ENCODE measurements at places on chromosomes 5 and 9.

DNA sequence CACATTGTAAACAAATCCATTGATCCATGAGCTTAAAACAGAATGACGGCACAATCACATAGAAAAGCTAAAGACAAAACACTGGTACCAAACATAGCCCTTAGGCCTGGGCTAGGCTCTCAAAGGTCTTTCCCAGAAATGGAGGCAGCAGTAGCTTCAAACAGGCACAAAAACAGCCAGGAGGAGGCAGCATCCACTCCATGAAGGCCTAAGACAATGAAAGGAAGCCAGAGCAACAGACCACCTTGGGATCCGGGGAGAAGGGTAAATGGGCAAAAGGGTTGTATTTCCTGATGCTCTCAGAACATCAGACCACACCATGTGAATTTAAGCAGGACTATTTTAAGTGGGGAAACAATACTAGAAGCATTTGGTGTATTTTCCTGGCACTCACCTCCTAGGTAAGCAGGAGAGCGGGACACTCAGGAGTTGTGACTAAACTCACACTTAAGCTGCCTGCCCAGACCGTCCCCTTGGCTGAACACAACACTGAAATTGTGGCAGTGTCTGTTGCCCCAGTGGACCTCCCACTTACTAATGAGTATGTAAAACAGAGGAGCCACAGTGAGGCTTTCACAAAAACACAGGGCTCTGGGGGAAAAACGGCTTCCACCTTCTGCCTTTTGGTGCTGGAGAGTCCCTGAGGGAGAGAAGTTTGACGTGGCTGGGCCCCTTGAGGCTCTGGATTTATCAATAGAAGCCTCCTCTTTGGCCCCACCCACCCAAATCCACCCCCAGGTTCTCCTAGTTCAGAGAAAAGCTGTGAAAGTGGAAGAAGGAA lies 11.9 kb downstream of the GNPDA1 start:
- no peak for DNase-seq

DNA sequence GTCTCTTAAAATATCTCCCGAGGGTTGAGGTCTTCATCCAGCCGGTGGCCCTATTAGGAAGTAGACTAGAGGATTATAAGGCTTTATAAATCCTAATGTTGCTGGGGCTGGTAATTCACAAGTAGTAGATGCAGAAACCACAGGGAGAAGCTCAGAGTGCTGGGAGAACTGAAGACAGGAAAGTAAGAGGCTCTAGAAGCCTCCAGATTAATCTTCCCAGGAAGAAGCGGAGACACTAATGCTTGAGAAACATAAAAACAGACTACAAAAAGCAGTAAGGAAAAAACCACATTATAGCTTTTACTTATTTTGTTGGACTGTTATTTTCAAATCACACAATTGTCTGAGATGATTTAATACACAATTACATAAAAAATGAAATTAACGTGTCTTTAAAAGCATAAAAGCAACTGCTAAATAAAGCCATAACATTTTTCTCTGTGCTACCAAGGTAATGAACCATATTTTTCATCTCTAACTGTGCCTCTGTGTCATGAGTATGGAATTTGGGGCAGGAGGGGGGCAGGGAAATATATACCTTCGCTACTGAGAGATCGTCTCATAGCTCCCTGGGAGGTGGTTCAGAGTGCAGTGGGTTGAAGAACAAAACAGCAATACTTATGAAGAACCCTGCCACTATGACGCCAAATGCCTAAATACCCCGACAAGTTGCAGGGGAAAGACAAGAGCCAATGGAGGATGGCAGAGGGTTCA lies 806.2 kb upstream of the WWC1 start:
- no peak for DNase-seq

GRCh38 chr9:133396952-133397351 lies 20.8 kb downstream of the STKLD1 start:
- DNase-seq = no peak

DNA sequence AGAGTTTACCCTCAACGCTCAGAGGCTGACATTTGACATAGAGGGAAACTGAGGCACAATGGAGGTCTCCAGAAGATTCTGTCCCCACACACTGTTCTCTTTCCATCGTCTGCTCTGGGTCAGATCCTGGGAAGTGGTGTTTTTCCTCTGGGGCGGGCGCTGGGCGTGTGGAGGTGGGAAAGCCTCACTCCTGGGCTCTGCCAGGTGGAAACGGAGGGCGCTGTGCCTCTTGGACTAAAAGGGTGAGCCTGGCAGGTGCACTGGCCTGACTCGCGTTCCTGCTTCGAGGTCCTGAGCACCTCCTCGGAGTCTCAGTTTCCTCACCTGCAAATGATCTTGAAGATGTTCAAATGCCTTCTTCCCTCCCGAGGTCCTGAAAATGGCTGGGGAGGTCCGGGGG lies 25.7 kb upstream of the FCN1 start:
- DNase-seq = no peak

- DNase-seq = no peak
These were observed 93.3 kb upstream of the SLC44A1 start for GRCh38 chr9:105150991-105151685.

DNA sequence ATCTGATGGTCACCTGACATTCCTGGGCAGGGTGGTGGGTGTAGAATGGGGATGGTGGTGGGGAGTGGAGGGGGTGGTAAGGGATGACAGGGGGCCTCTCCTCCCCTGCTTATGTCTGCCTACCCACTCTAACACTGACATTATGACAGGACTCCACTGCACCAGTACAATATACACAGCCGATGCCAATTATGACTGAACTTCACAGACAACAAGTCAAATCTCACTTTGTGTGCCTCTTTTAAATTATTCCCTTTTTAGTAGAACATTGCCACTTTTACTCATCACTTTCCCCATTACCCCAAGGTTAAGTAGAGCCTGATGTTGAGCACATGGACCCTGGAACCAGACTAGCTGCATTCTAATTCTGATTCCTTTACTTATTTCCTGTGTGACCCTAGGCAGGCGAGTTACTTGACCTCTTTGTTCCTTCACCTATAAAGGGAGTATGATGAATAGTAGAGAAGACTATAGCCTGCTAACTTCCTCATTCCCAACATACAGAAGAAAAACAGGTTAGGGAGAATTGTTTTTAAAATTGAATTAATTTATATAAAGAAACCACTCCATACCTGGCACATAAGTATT lies 464.7 kb downstream of the DMRT2 start:
- no peak for DNase-seq

- DNase-seq = no peak
These were observed 1.7 kb upstream of the ACSL6 start for GRCh38 chr5:132013006-132013689.

DNA sequence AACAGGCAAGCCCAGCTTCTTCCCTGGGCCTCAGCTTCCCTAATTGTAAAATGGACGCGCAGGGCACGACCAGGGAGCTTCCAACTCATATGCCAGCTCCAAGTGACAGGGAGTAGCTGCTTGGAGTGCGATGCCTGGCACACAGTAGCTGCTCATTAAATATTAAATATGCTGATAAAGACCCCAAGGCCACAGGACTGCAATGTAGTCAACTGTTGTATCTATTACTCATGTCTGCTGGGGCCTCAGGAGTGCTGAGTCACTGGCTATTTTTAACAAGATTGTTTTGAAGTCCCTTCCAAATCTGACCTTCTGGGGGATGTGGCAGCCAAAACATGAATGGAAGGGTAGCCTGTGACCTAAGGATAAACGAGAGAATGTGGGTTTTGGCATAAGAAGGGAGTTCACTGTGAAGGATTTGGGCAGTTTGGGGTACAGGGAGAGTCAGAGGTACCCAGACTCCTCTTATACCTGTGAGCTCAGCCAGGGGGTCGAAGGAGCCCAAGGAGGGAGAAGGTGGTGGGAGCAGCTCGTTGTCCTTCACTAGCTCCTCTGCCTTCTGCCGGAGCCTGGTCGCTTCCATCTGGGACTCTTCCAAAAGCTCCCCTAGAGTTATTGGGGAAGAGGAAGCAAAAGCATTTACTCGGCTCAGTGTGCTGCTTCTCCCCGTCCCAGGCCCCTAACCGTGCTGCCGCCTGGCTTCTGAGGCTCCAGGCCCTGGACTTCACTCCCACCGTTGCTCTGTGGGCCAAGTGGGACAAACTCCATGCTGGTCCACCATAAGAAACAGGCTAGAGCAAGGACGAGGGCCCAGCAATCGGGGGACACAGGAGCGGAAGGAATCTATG lies 17.5 kb downstream of the TNIP1 start:
- DNase-seq = no peak

- no peak for DNase-seq
These were observed 532.6 kb downstream of the CSNK1G3 start for GRCh38 chr5:124044613-124045012.

GRCh38 chr9:103992938-103993579 lies 101.0 kb upstream of the SMC2 start:
- no peak for DNase-seq

DNA sequence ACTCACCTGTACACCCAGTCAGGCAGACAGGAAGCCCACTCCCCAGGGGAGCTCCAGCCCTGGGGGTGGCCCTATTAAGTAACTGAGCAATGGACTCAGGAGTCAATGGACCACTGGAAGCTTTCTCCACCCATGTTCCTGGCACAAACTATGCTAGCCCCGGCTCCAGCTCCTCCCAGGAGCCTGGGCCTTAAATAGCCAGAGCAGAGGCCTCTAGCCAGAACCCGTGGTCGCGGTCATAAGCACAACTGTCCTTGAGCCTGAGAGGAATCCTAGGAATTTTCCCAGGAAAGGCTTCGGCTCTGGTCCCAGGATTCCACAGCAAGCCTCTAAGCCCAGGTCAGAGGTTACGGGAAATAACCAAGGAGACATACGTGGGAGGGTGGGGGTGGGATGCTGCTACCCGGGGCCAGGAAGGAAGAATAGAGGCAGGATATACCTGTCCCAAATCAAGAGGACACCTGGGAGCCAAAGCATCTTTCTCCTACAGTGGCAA lies 5.5 kb downstream of the SEPTIN8 start:
- no peak for DNase-seq

- DNase-seq = no peak
These were observed 485.7 kb upstream of the TUSC1 start for GRCh38 chr9:26163931-26164330.

DNA sequence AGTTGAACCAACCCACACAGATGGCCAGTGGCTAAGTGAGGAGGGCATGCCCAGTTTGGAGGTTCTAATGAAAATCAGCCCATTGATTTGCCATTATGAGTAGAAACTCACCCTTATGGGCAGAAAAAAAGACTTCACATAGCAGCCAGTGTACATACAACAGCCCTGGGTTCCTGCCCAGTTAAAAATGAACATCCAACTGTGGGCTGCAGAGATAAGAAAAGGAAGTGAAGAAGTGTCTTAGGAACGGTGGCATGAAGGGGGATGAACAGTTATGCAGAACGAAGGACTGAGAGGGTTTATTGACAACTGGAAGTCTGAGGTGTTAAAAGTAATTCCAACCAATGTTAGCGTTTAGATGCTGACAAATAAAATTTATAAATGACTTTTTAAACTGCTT lies 118.4 kb downstream of the MARCHF3 start:
- DNase-seq = no peak

DNA sequence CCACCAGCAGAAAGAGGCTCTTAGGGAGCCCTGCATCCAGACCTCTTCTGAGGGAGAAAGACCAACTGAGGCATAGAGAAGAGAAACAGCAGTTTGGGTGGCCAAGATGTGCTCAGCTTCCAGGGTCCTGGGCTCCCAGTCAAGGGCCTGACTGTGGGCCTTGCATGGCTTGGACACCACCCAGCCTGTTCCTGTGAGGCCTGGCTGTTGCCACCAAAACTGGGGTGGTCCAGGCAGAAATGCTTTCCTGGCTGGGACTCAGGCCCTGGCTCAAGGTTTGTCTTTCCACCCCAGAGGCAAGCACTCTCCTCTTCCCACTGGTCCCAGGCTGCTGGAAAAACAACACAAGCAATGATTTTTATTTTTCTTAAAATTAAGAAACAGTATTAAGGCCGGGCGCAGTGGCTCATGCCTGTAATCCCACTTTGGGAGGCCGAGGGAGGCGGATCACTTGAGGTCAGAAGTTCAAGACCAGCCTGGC lies 13.3 kb downstream of the MYOZ3 start:
- DNase-seq = no peak

DNA sequence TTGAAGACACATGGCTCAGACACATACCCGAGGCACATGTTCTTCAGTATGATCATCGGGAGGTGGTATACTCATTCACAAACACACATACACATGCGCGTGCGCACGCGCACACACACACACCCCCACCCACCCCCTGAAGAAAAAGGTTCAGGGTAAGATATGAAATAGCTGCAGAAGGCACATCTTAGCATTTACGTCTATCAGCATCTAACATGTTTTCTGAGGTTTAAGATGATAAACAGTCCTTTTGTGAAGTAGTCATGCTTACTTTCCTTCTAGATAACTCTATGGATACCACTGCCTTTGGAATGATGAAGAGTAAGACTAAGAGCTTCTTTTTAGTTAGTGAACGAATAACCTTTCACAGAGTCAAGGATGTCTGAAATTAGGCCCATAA lies 105.1 kb upstream of the GNA14 start:
- no peak for DNase-seq

GRCh38 chr9:91334053-91334452 lies 27.7 kb downstream of the AUH start:
- DNase-seq = no peak

DNA sequence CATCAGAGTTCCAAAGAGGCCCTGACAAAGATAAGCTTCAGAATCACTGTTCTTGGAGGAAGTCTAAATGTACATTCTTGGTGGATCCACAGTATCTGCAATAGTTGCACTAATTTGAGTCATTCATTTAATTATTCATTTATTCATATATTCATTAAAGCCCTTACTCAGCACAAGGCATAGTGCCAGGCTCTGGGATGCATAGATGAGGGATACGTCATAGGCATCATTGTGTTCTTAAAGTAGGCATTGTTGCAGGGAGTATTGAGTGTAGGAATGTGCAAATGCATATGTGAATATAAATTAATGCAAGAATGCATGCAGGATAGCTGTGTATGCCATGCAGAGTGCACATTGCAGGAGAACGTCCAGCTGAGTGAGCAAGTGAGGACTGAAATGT lies 100.7 kb downstream of the DRD1 start:
- no peak for DNase-seq

DNA sequence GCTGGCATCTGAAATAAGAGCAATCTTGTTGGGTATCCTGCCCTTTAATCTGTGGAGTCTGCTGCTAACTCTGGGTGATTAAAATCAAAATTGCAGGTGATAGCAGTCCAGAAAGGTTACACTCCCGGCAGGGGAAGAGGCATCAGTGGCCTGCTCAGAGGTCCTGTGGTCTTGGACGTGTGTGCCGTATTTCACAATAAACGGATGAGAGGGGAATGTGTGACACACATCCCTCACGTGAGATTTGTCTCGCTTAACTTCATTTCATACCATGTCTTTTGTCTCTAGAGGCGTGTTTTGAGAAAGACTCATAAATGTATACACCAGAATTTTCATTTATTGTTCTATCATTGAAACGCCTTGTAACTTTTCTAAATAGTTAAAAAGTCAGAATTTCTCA lies 36.6 kb downstream of the FAM240B start:
- DNase-seq = no peak

GRCh38 chr5:36820900-36821299 lies 55.7 kb upstream of the NIPBL start:
- DNase-seq = no peak

GRCh38 chr5:57938174-57938557 lies 455.6 kb upstream of the ACTBL2 start:
- no peak for DNase-seq
